COR-L47 (cell line): ENCODE measurements at places on chromosomes 5 and 9.

DNA sequence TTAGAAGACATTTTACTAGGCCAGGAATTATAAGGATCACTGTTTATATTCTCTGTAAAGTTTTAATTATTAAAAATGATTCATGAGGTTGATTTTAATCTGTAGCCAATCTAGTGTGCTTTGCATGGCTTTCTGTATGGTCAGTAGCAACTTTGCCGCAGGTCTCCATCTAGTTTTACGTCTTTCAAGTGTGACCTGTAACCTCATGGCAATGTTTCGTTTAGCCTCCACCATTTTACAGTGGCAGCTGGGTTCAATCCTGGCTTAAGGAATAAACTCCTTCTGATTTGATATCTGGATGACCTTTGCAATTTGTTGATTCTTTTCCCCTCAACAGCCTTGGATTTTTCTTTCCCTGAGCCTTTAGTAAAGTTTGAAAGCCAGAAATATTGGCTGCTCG is 434.5 kb upstream of the CDH9 start:
- DNase-seq = no peak

GRCh38 chr9:106712279-106712678 is 150.7 kb upstream of the ZNF462 start:
- no peak for DNase-seq

DNA sequence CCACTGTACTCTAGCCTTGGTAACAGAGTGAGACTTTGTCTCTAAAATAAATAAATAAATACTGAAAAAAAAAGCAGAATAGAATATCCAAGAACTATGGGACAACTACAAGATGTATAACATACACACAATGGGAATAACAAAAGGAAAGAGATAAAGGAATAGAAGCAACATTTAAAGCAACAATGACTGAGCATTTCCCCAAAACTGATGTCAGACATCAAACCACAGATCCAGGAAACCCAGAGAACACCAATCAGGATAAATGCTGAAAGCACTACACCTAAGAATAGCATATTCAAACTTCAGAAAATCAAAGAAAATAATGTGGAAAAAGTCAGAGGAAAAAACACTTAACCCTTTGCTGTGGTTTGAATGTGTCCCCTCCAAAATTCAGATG is 436.4 kb downstream of the ACTL7B start:
- DNase-seq = no peak

DNA sequence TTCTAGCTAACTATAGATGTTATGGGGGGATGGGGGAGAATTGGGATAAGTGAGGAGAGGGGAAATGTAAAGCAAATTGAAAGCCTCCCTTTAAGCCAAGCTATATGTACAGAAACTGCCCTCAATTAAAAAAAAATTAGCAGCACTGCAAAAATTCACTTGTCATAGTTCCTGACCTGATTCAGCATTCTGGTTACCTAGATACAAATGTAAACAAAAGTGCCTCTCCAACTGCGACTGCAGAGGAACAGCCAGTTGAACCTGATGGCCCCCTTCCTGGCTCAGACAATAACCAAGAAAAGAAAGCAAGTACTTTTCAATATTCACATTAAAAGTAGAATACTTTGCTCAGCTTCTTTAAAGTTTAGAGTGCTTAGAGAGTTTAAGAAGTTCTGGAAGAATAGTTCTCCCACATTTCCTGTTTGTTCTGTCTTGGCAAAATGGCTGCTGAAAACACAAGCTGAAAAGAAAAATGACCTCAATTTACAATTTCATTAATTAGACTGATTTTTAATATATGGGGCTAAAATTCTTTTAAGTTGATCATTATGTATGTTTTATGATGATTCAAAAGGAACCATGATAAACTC is 1.5 kb downstream of the FAM81B start:
- DNase-seq = peak; percentile 19

- no peak for DNase-seq
Measured at GRCh38 chr9:124886866-124887492, 25.0 kb downstream of the ARPC5L start.

GRCh38 chr5:5025098-5025773 is 114.9 kb upstream of the ADAMTS16 start:
- DNase-seq = no peak
